Right hindlimb (tissue), 1 donor: ENCODE measurements at places on chromosomes 1 and 21.

- no peak for DNase-seq
Observed at GRCh38 chr1:111219557-111220286, 7.8 kb upstream of the CHI3L2 start.

DNA sequence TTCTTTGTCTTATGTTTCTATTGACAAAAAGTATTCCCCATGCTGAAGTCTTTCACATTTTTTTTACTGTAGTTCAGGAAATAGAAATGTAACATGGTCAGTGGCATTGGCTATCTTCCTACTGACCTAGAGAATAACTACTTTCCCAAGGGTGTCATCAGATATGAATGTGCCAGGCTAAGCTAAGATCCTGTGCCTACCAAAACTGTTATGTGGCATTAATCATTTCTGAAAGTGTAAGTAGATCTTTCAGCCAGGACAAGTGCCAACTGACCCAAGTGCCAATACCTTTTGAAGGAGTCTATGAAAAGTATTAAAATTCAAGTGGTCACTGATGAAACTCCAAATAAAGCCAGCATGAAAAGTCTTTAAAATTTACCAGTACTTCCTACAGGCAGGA lies 165.3 kb downstream of the TNFSF18 start:
- no peak for DNase-seq

GRCh38 chr1:221725735-221726672 lies 15.9 kb downstream of the DUSP10 start:
- no peak for DNase-seq

- no peak for DNase-seq
Observed at GRCh38 chr1:155850345-155850744, 6.7 kb downstream of the GON4L start.

GRCh38 chr1:63690966-63691700 lies 82.7 kb upstream of the ROR1 start:
- DNase-seq = no peak
